ENCODE measurements at places on chromosomes 6 and 20.

- no peak for DNase-seq
These were observed 93.5 kb upstream of the KCNK16 start for GRCh38 chr6:39416026-39416425.

DNA sequence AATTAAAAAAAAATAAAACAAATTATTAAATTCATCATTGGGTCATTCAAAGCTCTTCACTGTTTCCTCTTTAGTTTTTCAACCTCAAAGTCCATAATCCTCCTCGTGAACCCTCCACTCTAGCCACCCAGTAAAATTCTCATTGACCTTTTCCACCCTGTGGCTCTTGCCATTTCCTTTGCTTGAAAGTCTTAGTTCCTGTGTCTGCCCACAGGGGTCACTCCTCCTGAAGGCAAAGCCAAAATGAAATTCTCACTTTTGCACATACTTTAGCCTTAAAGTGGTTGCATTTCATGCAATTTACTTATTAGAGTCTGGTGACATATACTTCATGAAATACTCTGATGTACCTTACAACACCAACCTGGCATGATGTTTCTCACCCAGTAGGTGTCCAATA lies 263.7 kb downstream of the BMP2 start:
- no peak for DNase-seq

GRCh38 chr6:95578106-95578410 lies 723 bp downstream of the MANEA start:
- DNase-seq, result no peak

GRCh38 chr6:140018588-140018987 lies 644.1 kb upstream of the CITED2 start:
- DNase-seq, result no peak

DNA sequence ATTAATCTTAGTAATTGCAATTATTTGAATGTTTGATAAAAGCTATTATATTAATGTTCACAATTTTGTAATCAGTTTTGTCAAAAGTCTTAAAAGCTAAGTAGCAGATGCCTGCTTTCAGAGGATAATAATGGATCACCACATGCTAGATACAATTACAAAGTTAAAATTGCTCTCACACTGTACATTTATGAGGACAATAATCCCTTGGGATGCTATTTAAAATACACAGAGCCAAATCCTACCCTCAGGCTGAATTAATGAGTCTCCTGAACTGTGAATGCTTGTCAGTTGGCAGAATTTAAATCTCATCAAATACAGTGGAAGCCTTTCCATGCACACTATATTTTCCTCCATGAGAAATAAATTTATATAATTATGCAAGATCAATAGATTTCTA lies 153.3 kb upstream of the SYNCRIP start:
- no peak for DNase-seq

GRCh38 chr6:53373638-53374037 lies 24.9 kb upstream of the ELOVL5 start:
- no peak for DNase-seq

GRCh38 chr6:106849120-106849519 lies 125.4 kb downstream of the CD24 start:
- no peak for DNase-seq

GRCh38 chr6:139249395-139249794 lies 42.4 kb downstream of the TXLNB start:
- peak; percentile 42 for DNase-seq

GRCh38 chr6:37131104-37131959 lies 38.6 kb upstream of the PIM1 start:
- no peak for DNase-seq

GRCh38 chr20:44445742-44446710 lies 29.6 kb upstream of the TTPAL start:
- no peak for DNase-seq

DNA sequence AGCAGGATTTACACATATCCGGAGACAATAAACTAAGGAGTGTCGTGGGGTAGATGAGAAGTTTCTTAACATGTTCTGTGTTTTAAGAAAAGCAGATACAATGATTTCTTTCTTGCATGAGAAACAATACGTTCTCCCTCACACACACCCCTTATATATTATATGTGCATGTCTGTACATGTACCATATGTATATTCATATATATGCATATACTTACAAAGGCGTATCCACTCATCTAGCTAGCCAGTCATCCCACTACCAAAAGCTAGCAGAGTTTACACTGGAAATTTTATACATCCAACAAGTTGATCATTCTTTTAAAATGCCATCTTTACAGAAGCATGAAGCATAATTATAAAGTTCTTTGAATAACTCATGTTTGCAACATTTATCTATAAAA lies 14.9 kb downstream of the ARG1 start:
- DNase-seq, result no peak

GRCh38 chr6:83474309-83474708 lies 38.0 kb upstream of the PRSS35 start:
- no peak for DNase-seq

DNA sequence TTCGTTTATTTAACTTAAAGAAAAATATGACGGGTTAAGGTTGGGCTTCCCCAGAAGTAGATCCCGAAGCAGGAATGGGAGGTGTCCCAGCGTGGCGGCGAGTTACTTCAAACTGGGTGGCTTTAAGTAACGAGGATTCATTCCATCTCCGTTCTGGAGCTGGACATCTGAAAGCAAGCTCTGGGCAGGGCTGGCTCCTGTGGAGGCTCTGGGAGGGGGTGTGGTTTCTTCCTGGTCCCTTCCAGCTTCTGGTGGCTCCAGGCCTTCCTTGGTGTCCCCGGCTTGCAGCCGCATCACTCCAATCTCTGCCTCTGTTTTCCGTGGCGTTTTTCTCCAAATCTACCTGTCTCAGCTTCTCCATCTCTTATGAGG lies 47.3 kb upstream of the BHLHE23 start:
- DNase-seq, result no peak

GRCh38 chr6:157329829-157330228 lies 6.5 kb upstream of the TMEM242 start:
- DNase-seq, result no peak

- DNase-seq, result no peak
These were observed 186.5 kb downstream of the MAFB start for GRCh38 chr20:40502576-40502975.

- no peak for DNase-seq
These were observed 1.5 kb downstream of the EPM2A start for GRCh38 chr6:145733810-145734209.

GRCh38 chr20:23260181-23260840 lies 90.3 kb upstream of the NXT1 start:
- DNase-seq, result no peak

DNA sequence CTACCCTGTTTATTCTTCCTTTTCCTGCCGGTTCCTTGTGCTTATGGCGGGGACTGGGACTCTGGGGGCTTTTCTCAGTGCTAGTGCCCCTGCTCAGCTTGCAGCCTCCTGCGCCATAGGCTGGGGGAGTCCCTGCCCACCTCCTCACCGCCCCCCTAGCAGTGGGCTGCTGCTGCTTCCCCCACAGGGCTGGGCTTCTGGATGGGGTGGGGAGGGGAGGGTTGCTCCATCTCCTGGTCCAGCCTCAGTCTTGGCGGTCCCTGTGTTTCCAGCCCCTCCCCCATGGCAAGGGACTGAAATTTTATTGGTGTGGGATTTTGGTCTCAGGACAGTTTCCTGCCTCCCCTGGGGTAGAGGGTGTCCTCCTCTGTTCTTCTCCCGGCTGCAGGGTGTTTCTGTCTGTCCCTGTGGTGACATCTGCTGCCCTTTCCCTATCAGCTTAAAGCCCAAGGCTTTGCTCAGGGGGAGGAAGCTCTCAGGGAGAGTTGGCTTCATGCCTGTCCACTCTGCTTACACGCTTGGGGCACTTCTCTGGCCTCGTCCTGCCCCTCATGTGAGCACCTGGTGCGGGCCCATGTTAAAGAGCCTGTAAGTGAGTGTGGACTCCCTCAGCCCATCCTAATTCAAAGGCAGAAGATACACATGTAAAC lies 100.6 kb downstream of the HIVEP1 start:
- DNase-seq, result no peak

- DNase-seq, result no peak
These were observed 71.3 kb upstream of the TINAG start for GRCh38 chr6:54236984-54237383.

DNA sequence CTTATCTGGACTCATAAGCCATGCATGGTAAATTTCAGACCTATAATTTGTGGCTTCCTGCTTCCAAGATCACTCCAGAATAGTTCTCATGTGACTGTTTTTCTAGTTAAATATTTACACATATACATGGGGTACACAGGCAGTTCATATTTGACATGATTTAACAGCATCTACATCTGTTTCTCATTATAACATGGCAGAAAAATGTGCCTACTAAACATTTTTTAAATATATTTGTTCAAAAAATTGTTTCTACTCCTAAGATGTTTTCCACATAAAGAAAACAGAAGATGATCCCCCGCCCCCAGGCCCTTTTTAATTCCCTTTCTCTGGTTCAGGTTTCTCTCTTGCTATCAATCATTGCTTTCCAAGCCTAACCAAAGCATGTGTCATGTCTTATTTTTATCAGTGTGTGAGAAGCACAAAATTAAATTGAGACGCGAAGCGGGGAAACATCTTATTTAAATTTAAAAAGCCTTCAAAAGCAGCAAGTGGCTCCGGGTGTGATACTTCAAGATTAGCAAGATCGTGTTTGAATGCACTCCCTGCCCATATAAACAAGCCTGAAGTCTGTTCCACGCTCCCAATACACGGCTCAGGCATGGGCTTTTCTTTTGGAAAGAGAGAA lies 37.3 kb downstream of the IPCEF1 start:
- no peak for DNase-seq

- no peak for DNase-seq
These were observed 130.7 kb downstream of the LRFN2 start for GRCh38 chr6:40456390-40457013.

DNA sequence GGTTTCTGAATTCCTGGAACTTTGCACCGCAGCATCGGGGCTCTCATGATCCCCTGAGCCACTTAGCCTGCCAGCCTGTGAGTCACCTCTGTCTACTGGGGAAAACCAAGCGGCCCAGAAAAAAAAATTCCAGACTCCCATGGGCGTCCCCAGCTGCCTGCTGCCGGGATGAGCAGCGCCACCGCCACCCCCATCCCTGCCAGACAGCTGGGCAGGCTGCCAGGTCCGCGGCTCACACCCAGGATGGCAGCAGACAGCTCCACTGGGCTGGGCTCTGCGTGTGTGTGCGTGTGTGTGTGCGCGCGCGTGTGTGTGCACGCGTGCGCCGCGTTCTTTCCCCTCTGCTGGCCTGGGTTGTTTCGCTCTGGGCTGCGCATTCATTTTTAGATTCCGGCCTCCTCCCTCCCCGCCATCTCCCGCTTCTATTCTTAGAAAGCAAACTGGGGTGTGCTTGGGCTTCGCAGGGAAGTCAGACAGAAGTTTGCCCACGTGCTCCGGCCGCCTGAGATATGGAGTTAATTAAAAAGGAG lies 38.9 kb upstream of the PMEPA1 start:
- DNase-seq, result no peak

All from activated CD4-positive, alpha-beta T cell treated with anti-CD3 and anti-CD28 coated beads for 24 hours (primary cell).